KG1 (cell line): ENCODE measurements at places on chromosomes 7 and 10.

- no peak for DNase-seq
Measured at GRCh38 chr10:112307358-112308124, 24.3 kb downstream of the TECTB start.

- DNase-seq: no peak
Measured at GRCh38 chr7:27220440-27220955, 20.6 kb upstream of the HOXA13 start.

- no peak for DNase-seq
Measured at GRCh38 chr7:111025006-111025405, 65.9 kb upstream of the LRRN3 start.

DNA sequence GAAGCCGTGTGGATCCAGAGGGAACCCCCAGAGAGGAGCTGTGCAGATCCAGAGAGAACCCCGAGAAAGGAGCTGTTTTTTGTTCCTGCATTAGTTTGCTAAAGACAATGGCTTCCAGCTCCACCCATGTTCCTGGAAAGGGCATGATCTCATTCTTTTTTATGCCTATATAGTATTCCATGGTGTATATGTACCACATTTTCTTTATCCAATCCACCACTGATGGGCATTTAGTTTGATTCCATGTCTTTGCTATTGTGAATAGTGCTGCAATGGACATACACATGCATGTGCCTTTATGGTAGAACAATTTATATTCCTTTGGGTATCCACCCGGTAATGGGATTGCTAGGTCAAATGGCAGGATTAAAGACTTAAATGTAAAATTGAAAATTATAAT lies 95.4 kb upstream of the RHEB start:
- DNase-seq: no peak

DNA sequence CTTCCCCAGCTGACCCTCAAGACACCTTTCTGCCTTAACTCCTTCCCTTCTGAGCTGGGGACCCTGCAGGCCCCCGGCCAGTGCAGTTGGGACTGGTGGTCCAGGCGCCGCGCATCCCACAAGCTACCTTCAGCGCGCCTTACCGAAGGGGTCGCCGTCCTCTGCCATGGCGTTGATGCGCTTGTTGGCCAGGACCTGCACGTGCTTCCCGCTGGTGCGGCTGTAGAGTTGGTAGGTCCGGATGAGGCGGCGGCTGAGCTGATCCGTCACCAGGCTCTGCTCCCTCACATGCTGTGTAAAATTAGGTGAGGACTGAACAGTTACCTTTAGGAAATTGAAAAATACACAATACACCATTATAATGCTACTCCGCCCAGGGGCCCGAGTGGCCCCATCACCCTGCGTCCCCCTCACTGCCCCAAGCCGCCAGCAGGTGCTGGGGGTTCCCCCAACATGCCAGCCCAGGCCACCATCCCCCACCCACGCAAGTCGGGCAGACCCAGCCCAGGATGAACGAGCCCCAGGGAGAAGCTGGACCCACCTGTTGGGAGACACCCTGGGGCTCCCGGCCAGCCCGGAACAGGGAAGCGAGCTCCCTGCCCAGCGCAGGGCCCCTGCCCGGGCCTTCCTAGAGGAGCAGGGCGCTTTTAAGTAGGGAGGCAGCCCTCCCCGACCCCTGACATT lies 1.2 kb downstream of the FGF8 start:
- no peak for DNase-seq

- DNase-seq: no peak
Measured at GRCh38 chr10:132115732-132116131, 50.0 kb downstream of the JAKMIP3 start.
